Renal cortex interstitium (tissue), 15 donors: ENCODE measurements at places on chromosomes 16 and 17. TPM values are rescaled to one million over a fixed set of nuclear protein-coding genes. Genes with fewer than 3 reads are reported as not detected.

GRCh38 chr16:6600167-6600566, 732.5 kb upstream of the RBFOX1 start:
- DNase-seq, result no peak

- DNase-seq, result no peak
These were observed 19.2 kb downstream of the STRADA start for GRCh38 chr17:63722403-63722802.

Gene BCAR1
- 40.5 TPM for polyA plus RNA-seq

Gene IRX3
- polyA plus RNA-seq, result 24.9 TPM
